ENCODE measurements at places on chromosomes 1 and 21. TPM values are rescaled to one million over a fixed set of nuclear protein-coding genes. Genes with fewer than 3 reads are reported as not detected.

DIO1 gene
- not detected for total RNA-seq

NTRK1 gene
- total RNA-seq, result 0.55 TPM

WNT4 gene
- total RNA-seq, result not detected

CHIT1 gene
- total RNA-seq, result 0.23 TPM

WNT9A gene
- total RNA-seq, result 0.08 TPM

GRCh38 chr1:76824106-76824505 is 43.2 kb upstream of the ST6GALNAC5 start:
- DNase-seq, result no peak

DNA sequence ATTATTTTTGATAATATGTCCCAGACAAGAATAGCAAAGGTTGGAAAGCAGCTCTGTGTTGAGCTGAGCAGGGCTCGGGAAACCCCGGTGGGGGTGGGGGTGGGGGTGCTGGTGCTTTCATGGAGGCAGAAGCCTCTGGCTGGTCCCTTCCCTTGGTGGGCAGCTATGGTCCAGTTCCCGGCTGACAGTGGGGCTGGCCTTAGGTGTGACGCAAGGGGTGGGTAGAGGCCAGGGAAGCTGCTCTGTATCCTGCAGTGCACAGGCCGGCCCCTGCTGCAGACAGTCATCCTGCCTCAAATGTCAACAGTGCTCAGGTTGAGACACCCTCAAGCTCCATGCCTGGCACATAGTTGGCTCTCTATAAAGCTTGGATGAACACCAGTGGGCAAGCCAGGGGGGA is 8.9 kb downstream of the ACTL8 start:
- DNase-seq, result no peak

- DNase-seq, result no peak
Observed at GRCh38 chr1:82919837-82920236, 1079.1 kb downstream of the TTLL7 start.

- no peak for DNase-seq
Observed at GRCh38 chr1:88101041-88101440, 583.0 kb upstream of the PKN2 start.

DNA sequence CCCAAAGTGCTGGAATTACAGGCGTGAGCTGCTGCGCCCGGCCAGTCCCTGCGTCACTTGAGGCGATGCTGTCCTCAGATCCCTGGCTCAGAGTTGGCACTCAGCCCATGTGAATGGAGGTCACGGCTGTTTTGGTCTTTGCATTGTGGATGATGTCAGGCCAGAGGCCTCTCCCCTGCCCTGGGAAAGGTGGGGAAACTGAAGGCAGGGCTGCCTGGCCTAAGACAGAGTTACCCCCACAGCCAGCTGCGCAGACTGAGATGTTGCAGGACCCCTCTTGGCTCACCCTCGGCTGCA is 821 bp downstream of the MASP2 start:
- no peak for DNase-seq

- no peak for DNase-seq
Observed at GRCh38 chr1:22710701-22711049, at the start of gene EPHB2. EPHB2 (plus strand) TSS chr1:22710839; CDS start chr1:22710983, 144 bp downstream.

DNA sequence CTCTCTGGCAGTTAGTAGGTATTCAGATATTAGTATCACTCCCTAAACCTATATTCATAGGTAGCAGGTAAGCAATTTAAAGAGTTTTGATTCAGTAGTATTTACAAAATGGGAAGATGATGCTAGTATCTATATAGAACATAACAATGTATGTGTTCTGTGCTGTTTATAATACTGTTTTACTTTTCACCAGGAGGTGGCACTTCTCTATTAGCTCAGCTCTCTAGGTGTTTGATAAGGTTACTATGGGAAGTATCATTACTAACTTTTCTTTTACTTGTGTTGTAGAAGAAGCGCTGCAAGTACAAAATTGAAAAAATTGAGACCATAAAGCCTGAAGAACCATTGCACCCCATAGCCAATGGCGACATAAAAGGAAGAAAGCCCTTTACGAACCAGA is 49.4 kb upstream of the FASLG start:
- DNase-seq, result no peak
